ENCODE measurements at places on chromosomes 2 and 18. TPM values are rescaled to one million over a fixed set of nuclear protein-coding genes. Genes with fewer than 3 reads are reported as not detected.

DNA sequence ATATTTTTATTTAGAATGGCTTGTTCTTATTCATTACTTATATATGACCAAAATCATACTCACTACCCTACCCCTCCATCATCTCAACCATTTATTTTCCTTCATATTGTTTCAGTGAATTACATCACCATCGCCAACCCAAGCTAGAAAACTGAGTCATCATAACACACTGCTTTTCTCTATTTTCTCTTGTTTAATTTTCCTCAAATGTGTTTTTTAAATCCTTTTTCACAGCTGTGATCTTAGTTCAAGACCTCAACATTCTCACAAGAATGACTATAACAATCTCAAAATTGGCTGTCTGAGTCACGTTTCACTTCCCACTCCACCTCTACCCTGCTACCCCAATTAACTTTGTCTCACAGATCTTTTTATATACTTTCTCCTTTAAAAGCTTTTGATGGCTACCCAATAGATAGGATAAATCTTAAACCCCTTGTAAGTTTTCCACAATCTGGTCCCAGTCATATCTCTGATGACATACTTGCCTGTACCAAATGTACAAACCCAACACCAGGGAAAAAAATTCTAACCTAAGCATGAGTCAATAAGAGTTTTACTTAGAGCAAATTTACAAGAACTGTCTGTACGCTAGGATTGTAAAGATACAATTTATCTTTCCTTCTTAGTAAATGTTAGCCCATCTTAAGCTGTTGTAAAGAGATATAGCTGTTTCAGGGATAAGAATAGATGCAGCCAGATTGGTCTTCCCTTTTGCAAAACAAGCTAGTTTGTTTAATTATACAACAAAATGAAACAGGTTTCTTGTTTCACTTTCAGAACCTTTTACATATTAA is 635.1 kb upstream of the SLC39A10 start:
- DNase-seq: no peak

GRCh38 chr2:219511547-219512325 is 2.5 kb upstream of the ASIC4 start:
- no peak for DNase-seq

DNA sequence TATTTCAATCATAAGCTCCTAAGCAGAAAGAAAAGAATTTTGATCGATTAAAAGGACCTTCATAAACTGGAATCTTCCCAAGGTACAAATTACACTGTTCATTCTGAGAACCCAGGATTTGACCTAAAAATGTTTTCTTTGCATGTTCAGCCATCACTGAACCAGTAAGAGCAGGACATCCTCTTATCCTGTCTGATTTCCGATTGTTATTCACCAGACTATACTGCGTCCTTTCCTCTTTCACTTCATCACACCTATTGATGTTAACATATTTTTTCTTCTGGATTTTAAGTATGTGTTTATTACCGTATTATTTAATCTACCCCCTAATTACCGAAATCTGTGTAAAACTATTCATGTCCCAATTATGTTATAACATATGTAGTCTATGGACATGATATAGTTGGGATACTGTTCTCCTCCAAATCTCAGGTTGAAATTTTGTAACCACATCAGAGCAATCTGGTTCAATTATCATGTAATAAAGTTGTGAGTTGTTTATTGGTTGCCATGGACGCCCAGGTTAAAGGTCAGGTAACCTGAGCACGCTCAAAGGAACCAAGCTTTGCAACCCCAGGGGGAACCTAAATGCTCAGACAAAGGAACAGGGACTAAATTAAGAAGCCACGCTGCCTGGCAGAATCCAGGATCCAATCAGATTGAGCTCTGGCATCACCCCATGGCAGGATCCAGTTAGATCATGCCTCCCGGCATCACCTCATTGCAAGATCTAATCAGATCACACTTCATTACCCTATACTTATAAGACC is 11.6 kb upstream of the TBC1D8 start:
- no peak for DNase-seq

The GYPC gene
- 65.5 TPM for polyA plus RNA-seq

The RAX gene
- polyA plus RNA-seq: not detected

DNA sequence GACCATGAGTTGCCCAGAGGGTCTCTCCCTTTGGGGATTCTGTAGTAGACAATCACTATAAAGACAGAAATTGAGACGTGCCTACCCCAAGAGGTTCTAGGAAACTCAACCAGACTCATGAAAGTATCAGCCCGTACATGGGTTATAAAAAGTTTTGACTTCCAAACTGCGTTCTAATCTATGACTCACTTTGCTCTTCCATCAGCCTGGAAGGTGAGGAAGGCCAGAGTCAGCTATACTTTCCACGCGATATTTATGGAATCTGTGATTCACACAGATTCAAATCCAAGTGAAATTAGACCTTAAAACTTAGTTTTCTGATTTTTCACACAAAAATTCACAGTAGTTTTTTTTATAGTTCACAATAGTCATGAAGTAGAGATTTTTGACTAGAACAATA is 7.7 kb upstream of the LYPD1 start:
- DNase-seq: no peak

The PAIP2B gene
- polyA plus RNA-seq: 18.8 TPM

DNA sequence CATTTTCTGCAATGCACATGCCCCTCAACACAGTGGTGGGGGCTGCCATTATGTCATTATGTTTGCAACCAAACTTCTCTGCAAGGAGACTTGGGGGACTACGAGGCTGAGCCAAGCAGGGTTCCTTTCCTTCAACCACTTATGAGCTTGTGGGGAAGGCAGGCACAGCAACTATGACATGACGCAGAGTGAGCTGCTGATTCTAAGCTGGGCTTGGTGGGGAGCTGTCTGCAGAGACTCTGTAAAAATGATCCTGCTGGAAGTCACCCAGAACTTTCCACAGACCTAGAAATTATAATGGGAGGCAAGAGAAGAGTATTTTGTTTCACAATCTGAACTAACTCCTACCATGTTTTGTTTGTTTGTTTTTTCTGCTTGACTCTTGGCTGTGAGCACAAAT is 55.6 kb downstream of the INPP5D start:
- no peak for DNase-seq

GRCh38 chr2:79860228-79861058 is 347.6 kb downstream of the CTNNA2 start:
- DNase-seq: no peak

The FMNL2 gene
- 97.2 TPM for polyA plus RNA-seq

DNA sequence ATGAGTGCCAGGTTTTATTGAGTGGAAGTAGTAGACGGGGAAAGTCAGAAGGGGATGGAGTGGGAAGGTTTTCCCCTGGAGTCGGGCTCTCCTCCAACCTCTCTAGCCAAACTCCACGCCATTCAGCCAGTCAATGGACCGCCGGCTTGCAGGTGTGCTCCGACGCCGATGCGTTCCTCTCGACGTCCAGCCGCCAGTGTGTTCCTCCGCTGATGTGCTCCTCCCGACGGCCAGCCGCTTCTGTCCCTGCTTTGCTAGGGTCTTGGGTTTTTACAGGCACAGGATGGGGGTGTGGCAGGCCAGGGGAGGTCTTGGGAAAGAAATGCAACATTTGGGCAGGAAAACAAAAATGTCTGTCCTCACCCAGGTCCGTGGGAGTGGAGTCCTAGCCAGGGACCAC is 94.3 kb upstream of the TEX51 start:
- no peak for DNase-seq

The EPB41L3 gene
- polyA plus RNA-seq: 63.1 TPM

GRCh38 chr2:205408696-205409095 is 273.6 kb upstream of the NRP2 start:
- DNase-seq: no peak

DNA sequence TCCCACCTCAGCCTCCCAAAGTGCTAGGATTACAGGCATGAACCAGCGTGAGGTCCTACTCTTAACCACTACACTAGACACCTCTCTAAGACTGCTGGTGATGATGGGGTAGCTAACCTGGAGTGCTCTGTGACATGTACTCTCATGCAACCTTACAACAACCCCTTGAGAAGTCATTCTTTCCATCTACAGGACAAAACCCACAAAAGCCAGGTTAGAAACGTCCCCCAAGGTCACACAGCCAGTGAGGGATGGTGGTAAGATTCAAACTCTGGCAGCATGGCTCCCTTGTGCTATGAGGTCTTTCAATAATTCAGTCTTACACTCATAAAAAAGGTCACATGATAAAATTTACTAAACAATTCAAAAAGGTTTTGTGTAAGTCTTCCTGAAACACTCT is 94.8 kb upstream of the SERTAD2 start:
- DNase-seq: no peak

- no peak for DNase-seq
These were observed 104.5 kb downstream of the TWIST2 start for GRCh38 chr2:238952261-238952919.

DNA sequence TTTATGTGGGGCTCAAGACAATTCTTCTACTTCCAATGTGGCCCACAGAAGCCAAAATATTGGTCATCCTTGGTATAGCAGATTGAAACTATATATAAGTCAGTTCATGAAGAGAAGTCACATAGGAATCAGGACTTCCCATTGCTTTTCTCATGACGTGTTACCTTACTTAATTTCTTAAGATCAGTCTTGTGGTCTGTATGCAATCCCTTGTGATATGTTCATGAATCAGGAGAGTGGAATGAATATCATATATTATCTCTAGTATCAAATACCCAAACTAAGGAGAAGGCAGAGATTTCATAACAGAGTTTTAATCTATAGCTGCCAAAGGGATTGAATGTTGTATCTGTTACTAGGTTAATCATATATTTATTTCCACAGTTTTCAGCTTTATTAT is 1390.4 kb downstream of the SUCLG1 start:
- DNase-seq: no peak

The CUL3 gene
- 116 TPM for polyA plus RNA-seq

DNA sequence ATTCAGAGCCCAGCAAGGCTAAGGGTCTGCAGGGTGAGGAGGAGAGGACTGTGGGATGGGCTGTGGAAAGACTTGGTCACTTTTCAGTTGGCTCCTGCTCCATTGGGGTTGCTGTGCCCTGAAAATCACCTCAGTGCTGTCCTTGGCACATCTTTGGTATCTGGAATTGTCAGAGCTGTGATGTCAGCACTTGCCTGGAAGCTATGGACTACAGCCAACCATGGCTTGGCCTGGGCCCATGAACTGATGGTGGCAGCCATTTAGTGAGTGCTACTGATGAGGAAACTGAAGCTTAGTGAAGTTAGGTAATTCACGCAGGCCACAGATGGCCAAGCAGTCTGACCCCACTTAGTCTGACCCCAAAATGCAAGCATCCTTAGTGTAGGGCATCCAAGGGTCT is 121.8 kb upstream of the SERPINE2 start:
- DNase-seq: no peak

- peak; percentile 72 for DNase-seq
These were observed 175.7 kb upstream of the HAAO start for GRCh38 chr2:42967959-42968674.

The SRD5A2 gene
- polyA plus RNA-seq: 0.08 TPM

The TEKT4 gene
- not detected for polyA plus RNA-seq

The NEU4 gene
- 0.56 TPM for polyA plus RNA-seq

Data from renal cortex interstitium (tissue), 15 donors.